ENCODE measurements at places on chromosomes 4 and X.

- DNase-seq: peak; percentile 11
These were observed 86.0 kb downstream of the WWC2 start for GRCh38 chr4:183185018-183185417.

DNA sequence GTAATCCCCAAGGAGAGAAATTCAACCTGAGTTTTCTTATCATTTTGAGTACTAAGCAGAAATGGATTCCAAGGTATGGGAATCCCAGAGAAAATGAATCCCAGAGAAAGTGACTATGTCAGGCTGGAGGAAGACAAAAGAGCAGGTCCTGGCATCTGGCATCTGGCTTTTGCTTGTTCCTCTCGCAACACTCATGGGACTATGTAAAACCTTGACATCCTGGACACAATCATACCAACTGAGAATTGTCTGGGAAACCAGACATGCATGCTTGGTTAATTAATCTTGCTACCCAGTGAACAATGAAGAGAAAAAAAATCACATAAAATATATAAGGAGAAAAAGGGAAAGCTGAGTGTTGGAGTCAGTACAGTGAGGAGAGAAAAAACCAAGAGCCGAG, 12.9 kb downstream of the DCAF8L1 start:
- no peak for DNase-seq

DNA sequence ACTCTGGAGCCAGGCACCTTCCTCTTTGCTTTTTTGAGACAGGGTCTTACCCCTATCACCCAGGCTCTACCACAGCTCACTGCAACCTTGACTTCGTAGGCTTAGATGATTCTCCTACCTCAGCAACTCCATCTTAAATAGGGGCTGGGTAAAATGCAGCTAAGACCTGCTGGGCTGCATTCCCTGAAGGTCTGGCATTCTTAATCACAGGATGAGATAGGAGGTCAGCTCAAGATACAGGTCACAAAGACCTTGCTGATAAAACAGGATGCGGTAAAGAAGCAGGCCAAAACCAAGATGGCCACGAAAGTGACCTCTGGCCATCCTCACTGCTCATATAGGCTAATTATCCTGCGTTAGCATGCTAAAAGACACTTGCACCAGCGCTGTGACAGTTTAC, 770.8 kb upstream of the PRKX start:
- no peak for DNase-seq

GRCh38 chrX:39551762-39552161, 546.0 kb downstream of the BCOR start:
- DNase-seq: no peak

GRCh38 chr4:186449954-186450353, 105.4 kb downstream of the MTNR1A start:
- no peak for DNase-seq

DNA sequence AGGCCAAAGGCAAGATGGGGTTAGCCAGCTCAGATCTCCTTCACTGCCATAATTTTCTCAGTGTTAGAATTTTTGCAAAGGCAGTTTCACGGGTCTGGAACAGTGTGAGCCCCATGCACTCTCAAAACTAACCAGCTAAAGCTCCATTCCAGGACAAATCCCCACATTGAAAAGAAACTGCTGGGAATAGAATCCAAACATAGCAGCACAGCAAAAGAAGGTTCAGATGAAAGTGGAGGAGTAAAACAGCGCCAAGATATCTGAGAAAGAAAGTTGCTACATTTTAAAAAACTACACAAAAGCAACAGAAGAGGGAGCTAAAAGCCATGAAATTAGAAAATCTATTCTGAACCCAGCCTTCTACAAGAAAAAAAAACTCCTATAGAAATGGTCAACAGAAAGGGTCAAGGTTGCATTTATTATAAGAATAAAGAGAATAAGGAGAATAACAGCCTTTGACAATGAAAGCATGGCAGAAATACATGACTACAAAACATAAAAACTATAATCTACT, 39.6 kb upstream of the SLC7A3 start:
- DNase-seq: no peak

- DNase-seq: no peak
These were observed 61.5 kb upstream of the AMOT start for GRCh38 chrX:112901869-112902725.

DNA sequence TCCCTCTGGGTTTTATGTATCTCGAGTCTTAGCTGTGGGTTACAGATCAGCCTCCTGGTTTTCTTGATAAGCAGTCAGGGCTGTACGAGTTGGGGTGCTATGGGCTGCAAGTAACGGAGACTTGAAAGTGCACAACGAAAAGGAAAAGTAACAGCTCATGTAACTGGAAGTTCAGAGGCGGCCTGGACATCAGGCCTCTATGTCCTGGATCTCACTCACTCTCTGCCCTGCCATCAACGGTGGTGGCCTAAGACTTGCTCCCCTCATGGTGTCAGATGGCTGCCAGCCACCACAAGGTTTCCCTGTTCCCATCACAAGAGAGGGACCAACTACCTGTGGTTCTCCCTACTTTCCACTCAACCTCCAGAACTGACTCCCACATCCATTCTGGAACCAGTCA, 4.8 kb downstream of the PPP2R2C start:
- DNase-seq: no peak

- no peak for DNase-seq
These were observed 5.3 kb upstream of the UBE2D3 start for GRCh38 chr4:102832667-102833066.

DNA sequence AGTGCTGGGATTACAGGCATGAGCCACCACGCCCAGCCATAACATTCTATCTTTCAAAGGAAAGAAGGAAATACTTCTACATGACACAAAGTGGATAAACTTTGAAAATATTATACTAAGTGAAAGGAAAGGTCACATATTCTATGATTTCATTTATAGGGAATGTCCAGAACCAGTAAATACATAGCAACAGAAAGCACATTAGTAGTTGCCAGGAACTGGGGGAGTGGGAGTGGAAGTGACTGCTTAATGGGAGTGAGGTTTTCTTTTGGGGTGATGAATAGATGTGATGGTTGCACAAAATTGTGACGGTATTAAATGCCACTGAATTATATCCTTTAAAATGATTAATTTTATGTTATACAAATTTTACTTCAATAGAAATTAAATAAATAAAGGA, 95.7 kb upstream of the IL15 start:
- DNase-seq: no peak

GRCh38 chr4:52751487-52751911, 274 bp upstream of the ERVMER34-1 start:
- DNase-seq: no peak

DNA sequence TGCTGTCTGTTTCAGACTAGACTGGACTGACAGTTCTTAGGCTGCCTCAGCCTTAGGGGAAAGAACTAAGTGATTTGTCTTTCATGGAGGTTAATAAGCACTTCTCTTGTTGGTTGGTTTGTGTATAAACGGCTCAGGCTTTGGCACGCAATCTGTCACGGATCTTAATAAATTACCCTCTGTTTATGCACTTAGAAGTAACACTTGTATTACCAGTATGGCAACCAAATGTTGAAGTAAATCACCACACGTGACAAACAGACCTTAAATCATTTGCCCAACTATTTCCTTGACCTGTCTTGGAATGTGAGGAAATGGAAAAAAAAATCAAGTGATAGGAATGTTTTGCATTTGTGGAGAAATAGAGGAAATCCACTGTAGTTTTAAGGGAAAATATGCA, 69.9 kb downstream of the TEX13A start:
- DNase-seq: no peak

DNA sequence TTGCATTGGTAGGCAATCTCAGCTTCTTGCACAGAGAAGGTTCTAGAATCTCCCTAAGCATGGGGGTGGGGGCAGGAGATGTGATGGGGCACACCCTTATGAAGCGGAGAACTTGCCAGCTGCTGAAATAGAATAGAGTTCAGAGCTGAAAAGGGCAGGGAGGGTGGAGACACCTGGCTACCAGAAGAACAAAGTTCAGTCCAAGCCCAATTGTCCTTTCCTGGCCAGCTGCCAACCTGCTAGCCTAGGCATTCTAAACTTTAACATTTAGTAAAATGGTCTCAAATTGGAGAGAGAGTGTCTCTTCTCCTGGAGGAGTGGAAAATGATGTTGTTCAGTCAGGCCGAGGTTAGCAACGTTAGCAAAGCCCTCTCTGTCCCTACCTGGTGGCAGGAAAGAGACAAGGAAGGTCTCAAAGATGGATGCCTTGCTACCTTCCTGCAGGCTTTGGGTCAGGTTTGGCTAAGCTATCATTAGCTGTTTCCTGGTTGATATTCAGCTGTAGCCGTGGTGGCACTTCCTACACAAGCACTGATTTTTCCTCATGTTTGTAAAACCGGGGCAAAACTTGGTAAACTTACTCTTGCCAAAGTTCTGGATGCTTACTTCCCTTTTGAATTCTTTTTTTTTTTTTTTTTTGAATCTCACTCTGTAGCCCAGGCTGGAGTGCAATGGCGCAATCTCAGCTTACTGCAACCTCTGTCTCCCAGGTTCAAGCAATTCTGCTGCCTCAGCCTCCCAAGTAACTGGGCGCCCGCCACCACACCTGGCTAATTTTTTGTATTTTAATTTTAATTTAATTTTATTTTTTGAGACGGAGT, 34.7 kb upstream of the NYX start:
- no peak for DNase-seq

- DNase-seq: no peak
These were observed 27.0 kb downstream of the GPM6A start for GRCh38 chr4:175784986-175785525.

- no peak for DNase-seq
These were observed 100.8 kb downstream of the ARSJ start for GRCh38 chr4:113878668-113879067.

DNA sequence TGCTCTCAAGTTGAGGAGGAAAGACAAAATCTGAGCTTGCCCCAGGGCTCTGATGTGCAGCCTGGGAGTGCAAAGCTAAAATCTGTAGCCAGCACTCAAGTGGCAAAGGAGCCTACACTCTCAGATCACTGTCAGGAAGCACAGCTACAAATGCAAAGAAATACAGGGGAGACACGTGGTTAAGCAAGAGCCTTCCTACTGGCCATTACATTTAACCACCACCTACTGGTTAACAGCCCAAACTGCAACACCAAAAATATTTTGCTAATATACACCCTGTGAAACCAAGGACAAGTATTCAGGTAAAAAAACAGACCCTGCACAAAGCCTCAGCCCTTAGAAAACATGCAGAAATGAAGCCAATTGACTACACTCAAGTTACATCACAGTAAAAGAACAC, 170.4 kb upstream of the FGF16 start:
- no peak for DNase-seq

GRCh38 chr4:48665555-48666186, 114.4 kb downstream of the FRYL start:
- no peak for DNase-seq

DNA sequence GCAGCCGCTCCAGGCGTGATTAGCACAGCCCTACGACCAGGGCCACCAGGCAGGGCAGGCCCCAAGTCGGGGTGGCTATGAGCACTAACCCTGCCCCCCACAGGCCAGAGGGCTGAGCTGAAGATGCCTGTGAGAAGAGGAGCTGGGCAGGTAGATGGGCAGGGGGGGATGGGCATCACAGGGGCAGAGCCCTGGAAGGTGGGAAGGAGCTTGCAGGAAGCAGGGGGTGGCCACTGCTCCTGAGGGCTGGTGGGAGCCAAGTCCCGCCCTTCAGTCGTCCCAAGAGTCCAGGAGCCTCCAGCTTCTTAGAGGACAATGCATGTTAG, 7.3 kb upstream of the MXD4 start:
- DNase-seq: no peak

DNA sequence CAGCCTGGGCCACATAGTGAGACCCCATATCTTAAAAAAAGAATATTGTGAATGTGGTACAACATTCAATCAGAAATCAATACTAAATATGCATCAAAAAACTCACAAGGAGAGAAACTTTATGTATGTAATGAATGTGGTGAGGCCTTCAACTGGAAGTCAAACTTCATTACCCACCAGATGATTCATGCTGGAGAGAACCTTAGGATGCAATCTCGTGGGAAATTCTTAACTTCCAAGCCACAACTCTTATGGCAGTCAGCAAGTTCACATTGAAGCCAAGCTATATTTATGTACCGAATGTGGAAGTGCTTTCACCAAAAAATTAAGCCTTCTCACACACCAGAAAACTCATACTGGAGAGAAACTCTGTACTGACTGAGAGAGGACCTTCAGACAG, 84.5 kb upstream of the UXT start:
- DNase-seq: no peak

DNA sequence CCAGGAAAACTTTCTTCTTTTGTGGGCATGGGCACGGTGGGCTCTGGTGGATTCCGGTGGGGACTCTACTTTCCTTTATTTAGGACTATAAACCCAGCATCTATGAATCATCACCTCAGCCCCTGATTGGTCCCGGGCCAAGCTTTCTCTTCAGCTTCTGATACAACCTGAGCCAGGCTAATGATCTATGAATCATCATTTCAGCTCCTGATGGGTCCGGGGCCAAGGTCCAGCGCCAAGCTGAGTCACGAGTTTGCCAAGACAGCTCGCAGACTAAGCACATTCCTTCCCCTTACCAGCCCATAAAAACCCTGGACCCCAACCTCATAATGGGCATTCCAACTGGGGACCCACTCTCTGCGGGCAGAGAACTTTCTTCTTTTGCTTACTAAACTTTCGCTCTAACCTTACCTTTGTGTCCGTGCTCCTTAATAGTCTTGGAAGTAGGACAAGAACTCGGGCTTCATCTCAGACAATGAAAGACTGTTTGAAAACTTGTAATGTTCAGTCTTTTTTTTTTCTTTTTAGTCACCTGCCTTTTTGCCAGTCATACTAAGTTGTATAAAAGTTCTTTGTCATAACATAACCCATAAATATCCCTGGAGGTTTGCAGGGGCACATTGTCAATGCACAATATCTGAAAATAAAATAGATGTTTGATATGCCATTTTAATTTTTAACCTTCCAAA, 904.9 kb upstream of the EPHA5 start:
- no peak for DNase-seq

GRCh38 chr4:125693228-125693627, 378.5 kb downstream of the FAT4 start:
- DNase-seq: no peak

- no peak for DNase-seq
These were observed 23.5 kb upstream of the CA5B start for GRCh38 chrX:15714529-15714928.

- DNase-seq: no peak
These were observed 60.2 kb upstream of the CBR4 start for GRCh38 chr4:169070071-169070894.

DNA sequence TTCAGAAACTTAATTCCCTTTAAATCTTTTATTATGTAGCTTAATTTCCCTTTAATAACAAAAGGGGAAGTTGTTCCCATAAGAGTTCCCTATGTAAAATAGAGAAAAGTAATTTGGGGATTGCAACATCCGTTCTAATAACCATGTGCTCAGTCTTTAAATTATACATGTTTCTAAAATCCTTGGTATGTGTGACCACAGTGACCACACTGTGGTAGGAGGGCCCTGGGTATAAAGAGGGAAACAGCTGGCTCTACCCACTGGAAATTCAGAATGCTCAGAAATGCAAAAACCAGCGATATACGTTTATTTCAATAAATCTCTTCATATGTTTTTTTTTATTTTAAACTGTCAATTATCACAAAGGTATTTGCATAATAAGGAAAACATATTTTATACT, 219.1 kb downstream of the FGF13 start:
- DNase-seq: no peak
